H7 (cell line): ENCODE measurements at places on chromosomes 3 and 15. TPM values are rescaled to one million over a fixed set of nuclear protein-coding genes. Genes with fewer than 3 reads are reported as not detected.
A peak's percentile ranks its signal among the peaks of the same experiment; 100 is the strongest.

C3orf85 gene
- total RNA-seq = not detected in 2 replicates

TMED3 gene
- total RNA-seq = 65.7 and 71.8 TPM in 2 replicates

FETUB gene
- not detected in 2 replicates for total RNA-seq

REC114 gene
- total RNA-seq = not detected in 2 replicates

OSBPL10 gene
- total RNA-seq = 24.1 and 29.9 TPM in 2 replicates

FOXL2NB gene
- total RNA-seq = 3.9 and 5.5 TPM in 2 replicates

TRIM42 gene
- not detected in 2 replicates for total RNA-seq

ITIH4 gene
- 0.14 TPM in 1 of 2 replicates, not detected in the other for total RNA-seq

DNA sequence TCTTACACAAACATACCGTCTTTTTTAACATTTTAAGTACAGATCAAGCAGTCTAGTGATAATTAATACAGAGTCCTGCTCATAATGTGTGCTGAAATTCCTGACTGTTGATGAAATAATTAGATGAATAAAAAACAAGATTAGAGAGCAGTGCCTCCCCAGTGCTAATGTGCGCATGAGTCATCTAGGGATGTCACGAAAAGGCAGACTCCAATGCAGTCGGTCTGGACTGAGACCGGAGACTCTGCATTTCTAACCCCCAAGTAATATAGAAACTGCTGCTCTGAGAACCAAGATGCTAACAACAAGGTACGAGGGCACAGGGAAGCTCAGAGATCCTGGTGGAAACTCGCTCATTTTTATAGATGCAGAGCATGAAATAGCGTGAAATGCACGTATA, 61.4 kb downstream of the COL8A1 start:
- no peak for DNase-seq

GRCh38 chr3:162014284-162014683, 517.7 kb downstream of the OTOL1 start:
- no peak for DNase-seq

DNA sequence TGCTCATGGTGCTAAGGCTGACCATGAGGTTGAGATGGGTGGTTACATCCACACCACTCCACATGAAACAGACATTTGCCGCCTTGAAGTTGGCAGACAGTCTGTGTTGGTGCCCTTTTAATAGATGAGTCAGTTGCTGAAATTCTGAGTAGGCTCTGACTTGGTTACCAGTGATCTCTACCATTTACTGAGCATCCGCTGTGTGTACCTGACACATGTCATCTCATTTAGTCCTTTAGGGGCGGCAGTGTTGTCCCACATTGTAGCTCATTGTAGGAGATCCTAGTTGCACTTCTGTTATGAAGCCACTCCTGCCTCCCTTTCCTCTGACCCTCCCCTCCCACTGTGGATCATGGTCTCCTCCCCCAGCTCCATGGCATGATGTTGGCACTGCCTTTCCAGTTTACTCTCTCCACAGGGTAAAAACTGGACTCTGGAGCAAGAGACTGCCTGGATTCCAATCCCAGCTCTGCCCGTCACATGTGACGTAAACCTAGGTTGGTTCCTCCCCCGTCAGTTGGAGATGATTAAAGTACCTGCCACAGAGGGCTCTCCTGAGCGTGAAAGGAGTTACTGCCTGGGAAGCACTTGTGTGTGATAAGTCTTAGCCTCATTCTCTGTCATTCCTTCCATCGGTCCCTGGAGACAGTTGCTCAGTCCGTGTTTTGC, 21.6 kb downstream of the SLCO3A1 start:
- no peak for DNase-seq

DNA sequence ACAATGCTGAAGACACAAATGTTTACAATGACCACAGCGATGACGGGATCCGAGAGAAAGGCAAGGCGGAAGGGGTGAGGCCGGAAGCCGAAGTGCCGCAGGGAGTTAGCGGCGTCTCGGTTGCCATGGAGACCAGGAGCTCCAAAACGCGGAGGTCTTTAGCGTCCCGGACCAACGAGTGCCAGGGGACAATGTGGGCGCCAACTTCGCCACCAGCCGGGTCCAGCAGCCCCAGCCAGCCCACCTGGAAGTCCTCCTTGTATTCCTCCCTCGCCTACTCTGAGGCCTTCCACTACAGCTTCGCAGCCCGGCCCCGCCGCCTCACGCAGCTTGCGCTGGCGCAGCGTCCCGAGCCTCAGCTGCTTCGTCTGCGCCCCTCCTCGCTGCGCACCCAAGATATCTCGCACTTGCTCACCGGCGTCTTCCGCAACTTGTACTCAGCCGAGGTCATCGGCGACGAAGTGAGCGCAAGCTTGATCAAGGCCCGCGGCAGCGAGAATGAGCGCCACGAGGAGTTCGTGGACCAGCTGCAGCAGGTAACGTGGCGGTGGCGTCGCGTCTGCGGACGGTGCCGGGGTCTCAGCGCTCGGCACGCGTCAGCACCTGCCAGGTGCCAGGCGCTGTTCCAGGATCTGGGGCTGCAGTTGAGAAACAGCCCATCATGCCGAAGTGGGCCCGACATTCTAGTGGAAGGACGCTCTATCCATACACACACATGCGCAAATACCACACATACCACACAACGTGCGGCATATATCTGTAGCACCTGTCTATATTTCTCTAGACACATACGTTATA, at the start of gene DLEC1:
Gene DLEC1, plus strand, starts transcription at position 108 of the 798 bp plus-strand sequence. Its CDS starts 18 bp downstream, at position 126.
- DNase-seq = peak; percentile 91

GRCh38 chr15:70494852-70495571, 268.3 kb downstream of the UACA start:
- DNase-seq = peak; percentile 70

DNA sequence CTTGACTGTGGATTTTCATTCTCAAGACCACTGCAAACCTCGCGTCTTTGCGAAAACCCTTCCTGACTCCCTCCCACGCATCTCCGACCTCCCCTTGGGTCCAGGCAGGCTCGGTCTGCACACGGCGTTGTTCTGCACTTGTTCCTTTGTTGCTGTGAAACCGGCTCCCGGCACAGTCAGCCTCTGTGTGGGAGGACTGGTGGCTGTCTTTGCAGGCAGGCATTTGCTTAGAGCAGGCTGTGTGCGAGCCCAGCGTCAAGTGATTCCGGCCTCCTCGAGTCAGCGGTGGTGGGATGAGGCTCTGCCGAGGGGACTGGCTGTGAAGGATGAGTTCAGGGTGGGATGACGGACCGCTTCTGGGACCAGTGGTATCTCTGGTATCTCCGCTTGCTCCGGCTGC, 102.6 kb upstream of the ROPN1 start:
- DNase-seq = no peak

DNA sequence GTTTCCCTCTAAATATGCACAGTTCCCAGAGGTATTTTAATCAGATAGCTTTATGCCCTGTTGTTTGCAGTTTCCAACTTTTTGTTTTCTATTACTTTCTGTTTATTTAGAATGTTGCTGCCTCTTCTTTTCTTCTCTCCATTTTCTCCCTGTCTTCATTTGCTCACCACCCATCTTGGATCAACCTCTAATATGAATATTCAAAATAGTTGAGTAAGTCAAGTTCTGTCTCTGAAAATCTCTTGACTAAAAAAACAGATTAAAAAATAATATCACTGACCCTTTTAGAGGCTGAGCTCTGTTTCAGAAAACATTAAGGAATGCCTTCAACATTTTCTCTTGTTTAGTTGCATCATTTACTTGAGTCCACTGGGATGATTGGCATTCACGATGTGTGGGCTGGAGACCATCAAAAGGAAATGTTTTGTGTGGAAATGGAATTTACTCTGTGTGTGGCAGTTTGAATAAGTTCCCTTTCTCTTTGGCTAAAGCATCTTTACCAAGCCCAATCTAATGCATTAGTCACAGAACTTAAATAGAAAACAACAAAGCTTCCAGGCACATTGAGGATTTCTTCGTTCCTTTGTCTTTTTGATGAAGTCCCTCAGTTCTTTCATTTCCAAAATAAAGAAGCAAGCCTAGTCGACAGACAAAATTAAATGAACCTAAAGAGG, 633.9 kb upstream of the TGFBR2 start:
- no peak for DNase-seq

DNA sequence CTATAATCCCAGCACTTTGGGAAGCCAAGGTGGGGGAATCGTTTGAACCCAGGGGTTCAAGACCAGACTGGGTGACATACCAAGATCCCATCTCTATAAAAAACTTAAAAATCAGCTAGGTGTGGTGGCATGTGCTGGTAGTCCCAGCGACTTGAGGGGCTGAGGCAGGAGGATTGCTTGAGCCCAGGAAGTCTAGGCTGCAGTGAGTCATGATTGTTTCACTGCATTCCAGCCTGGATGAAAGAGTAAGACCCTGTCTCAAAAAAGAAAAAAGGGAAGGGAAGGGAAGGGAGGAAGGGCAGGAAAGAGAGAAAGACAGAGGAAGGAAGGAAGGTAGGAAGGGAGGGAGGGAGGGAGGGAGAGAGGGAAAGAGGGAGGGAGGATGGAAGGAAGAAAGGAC, 133.7 kb upstream of the LRRN1 start:
- DNase-seq = no peak

GRCh38 chr15:37081983-37082382, 18.4 kb downstream of the MEIS2 start:
- no peak for DNase-seq

DNA sequence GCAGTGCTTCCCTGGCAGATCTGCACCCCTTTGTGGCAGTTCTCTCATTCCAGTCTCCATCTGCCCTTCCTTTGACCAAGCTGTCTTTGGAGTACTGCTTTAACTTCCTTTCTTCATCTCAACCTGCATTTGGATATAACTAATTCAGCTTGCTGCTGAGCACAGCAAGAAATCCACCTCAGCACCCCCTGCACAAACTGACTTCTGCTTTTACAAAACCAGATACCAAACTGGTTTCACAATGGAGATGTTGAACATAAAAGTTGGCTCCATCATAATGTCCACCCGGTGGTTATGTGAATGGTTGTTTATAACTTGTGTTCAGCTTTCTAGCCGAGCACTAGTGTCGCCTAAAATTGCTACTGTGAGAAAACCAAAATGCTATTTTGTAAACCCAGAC, 341.1 kb upstream of the SEMA6D start:
- no peak for DNase-seq

DNA sequence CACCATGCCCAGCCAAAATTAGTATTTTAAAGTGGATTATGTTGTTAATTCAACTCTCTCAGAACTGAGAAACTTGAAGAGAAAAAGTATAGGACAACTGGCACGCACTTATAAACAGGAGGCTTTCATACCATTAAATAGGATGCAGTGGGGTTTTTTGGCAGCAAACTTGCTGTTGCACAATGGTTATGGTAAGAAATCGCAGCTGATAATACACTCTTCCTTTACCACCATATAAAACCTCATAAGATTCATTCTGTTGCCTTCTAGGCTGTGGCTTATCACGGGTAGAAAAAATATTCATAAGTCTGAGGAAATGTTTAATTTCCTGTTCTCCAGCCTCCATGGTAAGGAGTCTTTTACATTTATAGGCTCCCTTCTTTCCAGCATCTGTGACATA, 95.3 kb downstream of the TMCO5A start:
- no peak for DNase-seq

- DNase-seq = no peak
Measured at GRCh38 chr3:56304069-56304468, 164.2 kb downstream of the ERC2 start.

- no peak for DNase-seq
Measured at GRCh38 chr3:193313061-193313958, 65.2 kb downstream of the ATP13A5 start.

DNA sequence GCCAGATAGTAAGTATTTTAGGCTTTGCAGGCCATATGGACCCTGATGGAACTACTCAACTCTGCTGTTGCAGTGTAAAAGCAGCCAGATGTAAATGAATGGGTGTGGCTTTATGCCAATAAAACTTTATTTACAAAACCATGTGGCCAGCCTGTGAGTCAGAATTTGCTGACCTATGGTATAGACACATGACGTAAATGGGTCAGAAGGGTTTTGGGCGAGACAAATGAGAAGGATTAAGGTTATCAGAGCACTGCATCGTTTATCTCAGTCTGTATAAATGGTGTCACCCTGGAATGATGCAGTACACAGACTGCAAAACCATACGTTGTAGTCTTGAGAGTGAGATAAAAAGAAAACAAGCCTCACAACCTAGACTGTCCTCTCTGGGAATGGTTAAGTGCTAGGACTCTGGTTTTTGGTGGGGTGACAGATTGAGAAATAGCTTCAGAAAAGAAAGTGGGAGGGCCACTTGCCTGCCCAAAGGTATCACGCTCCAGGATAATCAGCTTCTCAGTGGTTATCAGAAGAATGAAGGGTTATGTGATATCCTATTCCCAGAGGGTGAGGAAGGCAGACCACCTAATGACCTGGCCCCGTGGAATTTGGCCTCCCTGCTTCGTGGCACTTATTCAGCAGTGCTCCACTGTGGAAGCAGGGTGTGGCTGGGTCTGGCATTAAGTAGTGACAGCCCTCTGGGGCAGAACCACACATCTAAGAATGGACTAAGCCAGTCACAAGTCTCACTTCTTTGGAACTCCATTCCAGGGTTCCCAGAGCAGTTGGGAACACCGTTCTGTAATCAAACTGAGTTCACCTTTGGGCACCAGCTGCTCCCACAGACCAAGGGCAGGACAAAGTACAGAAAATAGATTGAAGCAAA, 46.1 kb downstream of the ABHD5 start:
- no peak for DNase-seq

DNA sequence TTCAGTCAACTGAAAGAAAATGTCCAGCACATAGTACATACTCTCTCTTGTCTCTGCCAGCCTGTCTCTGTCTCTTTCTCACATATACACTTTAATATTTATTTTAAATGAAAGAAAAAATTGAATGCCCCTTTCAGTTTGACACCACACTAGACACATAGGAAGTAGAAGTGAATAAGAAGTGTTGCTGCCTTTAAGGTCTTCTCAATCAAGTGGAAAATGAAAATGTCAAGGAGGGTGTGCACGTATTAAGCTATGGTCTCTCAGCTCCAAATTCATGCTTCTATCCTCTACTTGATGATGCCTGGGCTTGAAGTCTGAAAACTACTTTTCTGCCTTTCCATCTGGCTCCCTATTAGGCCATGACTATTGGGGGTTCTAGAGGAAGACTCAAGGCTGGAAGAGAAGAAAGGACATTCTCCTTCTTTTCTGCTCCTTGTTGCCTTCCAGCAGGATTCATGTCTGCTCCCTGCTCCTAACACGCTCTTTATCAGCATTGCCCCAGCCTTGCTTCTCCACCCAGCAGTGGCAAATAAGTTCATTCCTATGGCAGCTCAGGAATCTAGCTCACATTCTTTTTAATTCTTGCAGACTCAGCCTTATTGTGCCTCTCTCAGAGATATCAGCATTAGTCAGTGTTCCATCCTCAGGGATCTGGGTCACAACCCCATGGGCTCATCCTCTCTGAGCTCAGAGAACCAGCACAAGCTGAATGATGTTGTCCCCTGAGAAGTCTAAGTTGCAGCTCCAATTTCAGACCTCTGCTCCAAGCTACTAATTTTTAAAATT, 609.1 kb upstream of the GRM7 start:
- no peak for DNase-seq
